ENCODE measurements at places on chromosomes 16 and 17.

- no peak for DNase-seq
These were observed 762 bp downstream of the PYCARD start for GRCh38 chr16:31201582-31202413.

GRCh38 chr17:81420769-81421462 is 25.7 kb downstream of the BAHCC1 start:
- DNase-seq, result no peak

DNA sequence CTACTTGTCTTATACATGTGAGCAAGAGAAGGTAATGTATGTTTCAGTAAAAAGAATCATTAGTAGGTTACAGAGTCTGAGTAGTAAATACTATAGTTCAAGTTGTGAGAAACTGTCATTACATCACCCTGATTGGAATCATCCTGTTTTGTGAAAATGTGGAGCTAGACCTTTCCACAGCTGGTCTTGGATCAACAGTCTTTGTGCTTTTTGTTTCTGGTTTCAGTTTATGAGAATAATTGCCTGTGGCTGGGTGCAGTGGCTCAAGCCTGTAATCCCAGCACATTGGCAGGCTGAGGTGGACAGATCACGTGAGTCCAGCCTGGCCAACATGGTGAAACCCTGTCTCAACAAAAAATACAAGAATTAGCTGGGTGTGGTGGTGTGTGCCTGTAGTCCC is 19.7 kb upstream of the SHISA9 start:
- no peak for DNase-seq

- DNase-seq, result no peak
These were observed 24.9 kb downstream of the LITAFD start for GRCh38 chr16:8907096-8907495.

- no peak for DNase-seq
These were observed 2.7 kb downstream of the PPP1R1B start for GRCh38 chr17:39629494-39629880.

DNA sequence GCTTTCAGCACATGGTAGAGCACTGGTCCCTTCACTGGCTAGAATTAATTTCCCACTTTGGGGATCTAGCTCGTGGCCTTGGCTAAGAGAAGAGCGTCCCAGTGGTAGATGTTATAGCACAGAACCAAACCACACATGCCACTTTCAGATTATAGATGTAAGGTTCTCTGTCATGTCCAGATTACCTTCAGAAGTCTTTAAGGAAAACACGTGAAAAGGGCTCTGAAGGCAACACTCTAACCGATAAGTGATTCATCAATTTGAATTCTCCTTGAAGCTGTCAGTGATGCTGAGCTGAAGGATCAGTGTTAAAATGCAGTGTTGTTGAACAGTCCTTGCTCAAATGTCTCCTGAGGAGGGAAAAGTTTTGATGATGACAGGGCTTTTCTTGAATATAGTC is 43.5 kb upstream of the VPS4A start:
- DNase-seq, result no peak

DNA sequence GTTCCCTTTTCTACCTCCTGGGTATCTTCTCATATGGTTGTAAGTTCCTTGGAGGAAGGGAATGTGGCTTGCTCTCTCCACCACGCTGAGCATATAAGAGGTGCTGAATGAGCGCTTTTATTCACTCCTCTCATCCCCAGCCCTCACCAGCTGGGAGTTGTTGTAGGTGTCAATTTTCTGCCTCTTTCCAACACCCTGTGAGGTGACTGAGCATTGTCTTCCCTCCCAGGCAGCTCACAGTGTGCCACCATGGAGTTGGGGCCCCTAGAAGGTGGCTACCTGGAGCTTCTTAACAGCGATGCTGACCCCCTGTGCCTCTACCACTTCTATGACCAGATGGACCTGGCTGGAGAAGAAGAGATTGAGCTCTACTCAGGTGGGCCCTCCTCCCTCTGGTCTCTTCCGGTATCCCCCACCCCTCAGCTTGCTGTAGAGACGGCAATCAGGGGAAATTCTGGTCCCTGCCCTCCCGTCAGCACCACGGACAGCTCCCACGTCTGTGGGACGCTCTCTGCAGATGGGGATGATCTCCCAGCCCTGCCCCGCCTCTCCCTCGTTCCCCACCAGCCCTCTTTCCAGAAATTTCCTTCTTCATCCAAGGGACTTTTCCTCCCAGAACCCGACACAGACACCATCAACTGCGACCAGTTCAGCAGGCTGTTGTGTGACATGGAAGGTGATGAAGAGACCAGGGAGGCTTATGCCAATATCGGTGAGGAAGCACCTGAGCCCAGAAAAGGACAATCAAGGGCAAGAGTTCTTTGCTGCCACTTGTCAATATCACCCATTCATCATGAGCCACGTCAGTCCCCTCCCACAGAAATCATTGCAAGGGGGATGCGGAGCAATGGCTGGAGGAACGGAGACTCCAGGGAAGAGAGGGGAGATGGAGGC is 18.3 kb downstream of the CIITA start:
- DNase-seq, result no peak

- DNase-seq, result no peak
These were observed 100.7 kb downstream of the SOCS1 start for GRCh38 chr16:11155284-11155806.

GRCh38 chr17:72660274-72661115 is 432.0 kb downstream of the SLC39A11 start:
- DNase-seq, result no peak

- DNase-seq, result no peak
These were observed 18.1 kb upstream of the C16orf87 start for GRCh38 chr16:46848768-46849764.

- DNase-seq, result no peak
These were observed 263.9 kb upstream of the TBX2 start for GRCh38 chr17:61135782-61136181.

- DNase-seq, result no peak
These were observed 28.0 kb downstream of the NFATC3 start for GRCh38 chr16:68113059-68113761.

DNA sequence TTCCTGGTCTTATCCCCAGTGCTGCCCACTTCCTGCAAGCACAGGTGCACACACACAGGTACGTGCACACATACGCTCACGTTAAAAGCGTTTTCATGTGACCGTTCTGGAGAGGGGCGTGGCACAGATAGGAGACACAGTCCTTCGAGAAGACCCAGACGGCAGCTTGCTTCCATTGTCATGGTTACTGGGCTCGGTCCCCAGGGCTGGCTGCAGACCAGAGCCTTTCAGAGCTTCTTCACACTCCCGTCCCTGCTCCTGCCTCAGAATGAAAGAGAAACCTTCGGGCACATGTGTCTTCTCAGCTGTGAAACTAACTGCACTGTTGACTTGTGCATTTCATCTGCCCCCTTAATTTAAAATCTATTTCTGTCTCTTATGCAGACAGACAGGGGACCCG is 154.2 kb downstream of the PITPNC1 start:
- DNase-seq, result no peak

DNA sequence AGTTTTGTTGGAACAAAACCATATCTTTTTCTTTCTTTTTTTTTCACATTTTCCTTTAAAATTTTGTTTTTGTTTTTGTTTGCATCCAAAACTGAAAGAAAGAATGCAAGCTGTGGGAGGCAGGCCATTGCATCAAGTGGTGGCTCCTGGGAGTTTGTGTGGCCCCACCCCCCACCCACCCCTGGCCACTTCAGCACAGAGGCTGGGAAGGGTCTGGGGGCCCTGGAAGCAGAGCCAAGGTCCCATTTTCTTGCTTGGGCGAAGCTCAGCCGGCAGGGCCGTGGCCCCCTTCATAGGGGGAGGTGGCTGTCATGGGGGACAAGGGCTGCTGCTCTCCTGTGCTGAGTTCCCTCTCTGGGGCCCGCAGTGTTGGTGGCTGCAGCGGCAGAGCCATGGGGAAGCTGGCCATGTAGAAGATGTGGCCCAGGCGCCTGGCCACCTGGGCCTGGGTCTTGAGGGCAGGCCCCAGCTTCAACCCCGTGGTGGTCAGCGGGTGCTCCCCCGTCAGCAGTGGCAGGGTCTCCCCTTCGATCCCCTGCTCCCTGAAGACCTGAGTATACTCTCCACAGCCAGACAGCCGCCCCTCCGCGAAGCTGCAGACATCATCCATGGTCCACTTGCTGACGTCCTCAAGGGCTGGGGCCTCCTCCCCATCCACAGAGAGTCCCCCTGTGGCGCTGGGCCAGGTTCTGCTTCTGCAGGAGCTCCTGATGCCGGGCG is 19.8 kb downstream of the PAFAH1B1 start:
- no peak for DNase-seq

GRCh38 chr16:51321251-51321650 is 170.2 kb upstream of the SALL1 start:
- no peak for DNase-seq

- no peak for DNase-seq
These were observed 605 bp upstream of the ABAT start for GRCh38 chr16:8673611-8674412.

DNA sequence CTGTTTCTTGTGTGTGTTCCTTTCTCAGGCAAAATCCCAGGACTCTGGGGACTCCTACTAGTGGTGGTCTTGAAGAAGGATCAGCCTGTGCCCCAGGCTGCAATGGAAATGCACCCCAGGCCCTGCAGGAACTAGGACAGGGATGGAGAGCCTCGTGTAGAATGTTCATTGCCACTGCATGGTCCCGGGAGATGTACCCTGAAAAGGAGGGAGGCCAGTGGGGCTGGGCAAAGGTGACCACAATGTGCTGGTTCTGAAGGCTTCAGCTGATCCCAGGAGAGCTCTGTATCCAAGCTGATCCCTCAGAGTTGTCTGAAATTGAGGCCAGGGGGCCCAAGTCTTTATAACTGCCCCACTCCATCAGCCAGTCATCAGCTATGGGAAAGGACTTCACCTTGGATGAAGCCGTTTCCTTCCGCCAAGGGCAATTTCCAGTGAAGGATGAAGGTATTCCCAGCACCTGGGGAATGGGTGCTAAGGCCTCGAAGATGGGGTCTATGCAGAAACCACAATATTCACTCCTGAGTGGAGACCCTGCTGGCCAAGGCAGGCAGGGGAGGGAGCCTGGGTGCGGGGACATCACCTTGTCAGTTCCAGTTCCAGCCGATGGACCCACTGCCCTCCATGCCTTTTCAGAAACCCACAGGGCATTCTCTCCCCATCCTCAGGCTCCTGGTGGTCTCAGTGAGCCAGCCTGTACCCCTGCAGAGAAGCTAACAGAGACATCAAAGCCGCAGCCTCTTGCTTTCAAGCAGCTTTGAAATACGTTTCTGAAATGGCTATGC is 59.9 kb upstream of the CDH5 start:
- no peak for DNase-seq

- no peak for DNase-seq
These were observed 7.9 kb downstream of the RPTOR start for GRCh38 chr17:80552523-80552922.

DNA sequence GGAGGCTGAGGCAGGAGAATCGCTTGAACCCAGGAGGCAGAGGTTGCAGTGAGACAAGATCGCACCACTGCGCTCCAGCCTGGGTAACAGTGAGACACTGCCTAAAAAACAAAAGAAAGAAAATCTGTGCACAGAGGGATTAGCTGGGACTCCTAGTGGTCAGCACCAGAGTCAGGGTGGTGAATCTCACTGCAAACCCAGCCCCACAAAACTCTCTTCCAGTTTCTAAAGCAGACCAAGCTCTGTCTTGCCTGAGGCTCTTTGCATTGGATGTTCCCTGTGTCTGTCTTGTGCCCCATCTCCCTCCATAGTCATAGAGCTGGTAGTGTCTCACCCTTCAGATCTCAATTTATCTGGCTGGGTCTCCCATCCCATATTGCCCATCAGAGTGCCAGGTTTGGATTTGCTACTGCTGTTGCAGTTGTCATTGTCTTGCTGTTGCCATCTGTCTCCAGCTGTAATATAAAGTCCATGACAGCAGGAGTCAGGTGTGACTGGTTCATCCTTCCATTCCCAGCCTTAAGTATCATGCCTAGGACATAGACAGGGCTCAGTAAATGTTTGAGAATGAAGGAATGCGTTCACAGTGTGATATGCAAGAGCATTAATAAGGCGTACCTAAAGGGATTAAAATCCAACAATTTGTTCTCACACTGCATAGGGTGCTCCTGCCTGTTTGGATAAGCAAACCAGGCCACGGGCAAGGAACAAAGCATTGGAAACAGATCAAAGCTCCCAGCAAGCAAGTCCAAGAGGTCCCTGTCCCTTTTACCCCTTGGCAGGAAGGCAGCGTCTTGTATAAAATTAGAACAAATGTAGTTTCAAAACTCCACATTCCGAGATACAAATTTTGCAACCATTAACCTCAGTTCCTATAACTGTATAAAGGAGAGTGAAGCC is 614.6 kb upstream of the CDH5 start:
- no peak for DNase-seq

DNA sequence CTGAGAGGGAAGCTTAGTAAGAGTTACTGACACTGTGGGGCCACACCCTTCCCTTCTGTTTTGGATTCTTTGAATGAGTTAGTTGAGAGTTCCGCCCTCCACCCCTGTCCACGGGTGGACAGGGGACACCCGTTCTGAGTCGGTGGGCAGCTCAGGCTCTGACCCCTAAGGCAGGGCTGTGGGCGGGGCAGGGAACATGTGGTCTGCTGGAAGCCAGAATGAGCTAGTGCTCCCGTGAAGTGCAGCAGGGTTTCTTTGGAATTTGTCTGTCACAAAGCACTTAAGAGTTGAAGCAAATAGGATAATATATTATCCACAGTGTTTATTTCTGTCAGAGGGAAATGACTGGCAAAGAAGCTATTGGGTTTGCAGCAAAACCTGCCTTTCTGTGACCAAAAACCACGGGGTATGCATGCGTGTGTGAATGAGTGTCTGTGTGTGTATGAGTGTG is 90.1 kb downstream of the CLEC16A start:
- no peak for DNase-seq

DNA sequence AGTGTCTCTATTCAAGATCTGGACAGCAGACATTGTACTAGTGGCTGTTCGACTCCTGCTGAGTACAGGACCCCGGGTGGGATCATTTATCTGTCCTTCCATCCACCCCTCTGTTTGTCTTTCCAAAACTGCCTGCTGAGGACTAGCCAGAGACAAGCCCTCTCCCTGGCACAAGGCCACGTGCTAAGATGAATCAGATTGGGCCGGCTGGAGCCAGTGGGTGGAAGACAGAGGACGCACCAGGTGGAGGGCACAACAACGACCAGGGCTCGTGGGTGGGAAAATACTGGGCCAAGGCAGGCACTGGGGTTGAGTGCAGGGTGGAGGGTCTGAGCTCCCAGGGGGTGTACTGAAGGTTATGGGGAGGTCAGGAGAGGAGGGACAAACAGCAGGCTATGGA is 1.4 kb upstream of the CA7 start:
- DNase-seq, result no peak

DNA sequence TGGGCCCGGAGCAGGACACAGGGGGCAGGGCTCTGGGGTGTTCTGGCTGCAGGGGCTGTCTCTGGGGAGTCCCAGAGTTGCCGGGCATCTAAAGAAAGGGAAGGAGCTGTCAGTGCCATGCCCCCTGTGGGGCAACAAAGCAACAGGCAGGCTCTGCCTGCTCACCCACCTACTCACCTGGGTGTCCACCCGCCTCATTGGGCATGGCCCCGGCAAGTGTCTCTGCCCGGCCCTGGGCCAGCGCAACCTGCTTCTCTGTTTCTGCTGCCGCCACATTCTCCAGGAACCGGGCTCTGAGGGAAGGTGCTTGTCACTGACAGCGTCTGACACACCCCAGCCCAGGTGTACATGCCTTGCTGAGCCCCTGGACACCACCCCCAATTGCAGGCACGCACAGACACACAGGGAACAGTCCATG is 7.3 kb downstream of the TMEM208 start:
- DNase-seq, result no peak

Data from stimulated activated CD4-positive, alpha-beta T cell treated with anti-CD3 and anti-CD28 coated beads, Interleukin-12 subunit alpha, Interleukin-12 subunit beta, amount 100 ng/mL, for 48 hours (primary cell).